Endothelial cell of umbilical vein (primary cell): ENCODE measurements at places on chromosomes 5 and 9. TPM values are rescaled to one million over a fixed set of nuclear protein-coding genes. Genes with fewer than 3 reads are reported as not detected.

DNA sequence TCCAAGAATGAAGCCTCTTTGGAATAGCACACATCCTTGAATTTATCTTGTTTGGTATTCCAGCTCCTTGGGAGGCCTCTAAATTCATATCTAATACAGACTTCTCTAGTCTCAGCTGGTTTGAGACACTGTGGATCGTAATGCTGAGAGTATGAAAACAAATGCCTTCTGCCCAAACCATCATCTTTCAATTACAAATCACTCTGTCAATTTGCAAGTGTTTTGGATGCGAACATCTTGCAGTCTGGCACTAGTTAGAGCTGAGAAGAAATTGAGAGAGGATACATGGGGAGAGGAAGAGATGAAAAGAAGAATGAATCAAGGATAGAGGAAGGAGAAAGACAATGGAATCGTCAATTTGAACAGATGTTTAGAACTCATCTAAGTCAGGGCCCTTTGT lies 342.6 kb downstream of the ASTN2 start:
- no peaks in the 10 kb centered on the region for H3K36me3 ChIP-seq
- no peaks in the 10 kb centered on the region for H3K4me1 ChIP-seq
- H3K4me3 ChIP-seq: no peak overlapping the region
- no peak for DNase-seq

- H3K4me1 ChIP-seq: no peaks in the 10 kb centered on the region
- no peaks in the 10 kb centered on the region for H3K27me3 ChIP-seq
- H3K36me3 ChIP-seq: peaks cover 5% of the 10 kb centered on the region
Measured at GRCh38 chr9:93645921-93646639, 69.7 kb downstream of the PHF2 start.

Gene KCNN2
- total RNA-seq: 1.3 and 1.9 TPM in 2 replicates

DNA sequence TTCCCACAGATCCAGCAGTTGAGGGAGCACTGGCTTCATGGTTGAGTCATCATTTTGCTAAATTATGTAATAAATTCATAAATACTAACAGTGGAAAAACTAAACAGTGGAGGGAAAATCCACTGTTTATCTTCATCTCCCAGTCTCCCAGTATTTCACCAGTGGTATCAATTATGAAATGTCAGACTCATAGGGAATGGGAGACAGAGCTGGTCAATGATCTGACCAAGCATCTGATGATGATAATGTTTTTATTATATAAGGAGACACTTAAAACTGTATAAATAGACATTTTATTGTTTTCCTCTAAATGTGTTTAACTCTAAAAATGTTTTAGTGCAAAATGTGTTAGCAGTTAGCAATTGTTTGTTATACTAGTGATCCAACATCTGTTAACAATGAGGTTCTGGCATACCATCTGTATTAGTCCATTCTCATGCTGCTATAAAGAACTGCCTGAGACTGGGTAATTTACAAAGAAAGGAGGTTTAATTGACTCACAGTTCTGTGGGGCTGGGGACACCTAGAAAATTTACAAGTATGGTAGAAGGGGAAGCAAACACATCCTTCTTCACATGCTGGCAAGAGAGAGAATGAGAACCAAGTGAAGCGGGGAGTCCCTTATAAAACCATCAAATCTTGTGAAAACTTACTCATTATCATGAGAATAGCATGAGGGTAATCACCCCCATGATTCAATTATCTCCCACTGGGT lies 11.8 kb upstream of the REEP5 start:
- DNase-seq: no peak
- peaks cover 2% of the 10 kb centered on the region for H3K4me1 ChIP-seq
- no peak overlapping the region for H3K4me3 ChIP-seq
- no peaks in the 10 kb centered on the region for H3K27me3 ChIP-seq
- no peak overlapping the region for H3K27ac ChIP-seq

Gene GABRA1
- total RNA-seq: not detected in 2 replicates

Gene ECM2
- not detected in 2 replicates for total RNA-seq

GRCh38 chr9:37575511-37575914 lies 667 bp downstream of the FBXO10 start:
- H3K4me1 ChIP-seq: peaks cover 21% of the 10 kb centered on the region
- H3K27me3 ChIP-seq: no peaks in the 10 kb centered on the region
- H3K4me3 ChIP-seq: peak overlapping the region; percentile 85
- no peaks in the 10 kb centered on the region for H3K36me3 ChIP-seq
- peak overlapping the region; percentile 43 for H3K27ac ChIP-seq

DNA sequence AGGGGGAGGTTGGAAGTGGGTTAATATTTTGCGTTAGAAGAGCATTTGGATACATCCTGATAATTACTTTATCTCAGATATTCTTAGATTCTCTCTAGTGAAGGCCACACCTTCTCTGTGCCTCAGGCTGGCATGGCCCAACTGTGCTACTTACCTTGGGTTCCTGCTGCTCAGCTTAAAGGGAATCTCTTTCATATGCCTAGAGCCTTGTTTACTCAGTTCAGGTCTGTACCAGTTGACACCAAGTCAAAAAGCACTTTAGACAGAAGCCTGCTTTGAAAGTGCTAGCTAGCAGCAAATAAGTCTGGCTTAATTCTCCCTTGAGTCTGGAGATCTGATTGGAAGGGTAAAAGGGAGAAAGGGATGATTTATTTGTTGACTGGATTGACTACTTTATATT lies 74.8 kb downstream of the GHR start:
- H3K36me3 ChIP-seq: no peaks in the 10 kb centered on the region
- no peak overlapping the region for H3K4me3 ChIP-seq
- no peak overlapping the region for H3K27ac ChIP-seq
- DNase-seq: no peak
